Stimulated activated CD8-positive, alpha-beta memory T cell treated with anti-CD3 and anti-CD28 coated beads, Interleukin-15, amount 100 ng/mL, for 24 hours (primary cell): ENCODE measurements at places on chromosomes 4 and X.

- DNase-seq, result no peak
Observed at GRCh38 chr4:109560687-109561461, 828 bp downstream of the MCUB start.

DNA sequence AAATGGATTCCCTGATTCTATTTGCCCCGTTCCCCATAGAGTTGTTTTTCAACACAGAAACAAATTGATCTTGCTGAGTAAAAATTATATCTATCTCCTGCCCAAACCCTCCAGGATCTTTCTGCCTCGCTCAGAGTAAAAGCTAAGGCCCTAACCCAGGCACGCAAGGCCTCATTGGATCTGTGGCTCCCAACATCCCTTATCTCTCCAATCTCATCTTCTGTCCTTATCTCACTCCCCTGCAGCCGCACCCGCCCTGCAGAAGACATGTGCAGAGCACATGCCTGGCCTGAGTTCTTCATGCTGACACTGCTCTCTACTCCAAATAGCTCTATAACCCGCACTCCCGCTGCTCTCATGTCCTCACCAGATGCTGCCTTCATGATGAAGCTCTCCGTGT, 543.8 kb upstream of the ZFP42 start:
- DNase-seq, result no peak

DNA sequence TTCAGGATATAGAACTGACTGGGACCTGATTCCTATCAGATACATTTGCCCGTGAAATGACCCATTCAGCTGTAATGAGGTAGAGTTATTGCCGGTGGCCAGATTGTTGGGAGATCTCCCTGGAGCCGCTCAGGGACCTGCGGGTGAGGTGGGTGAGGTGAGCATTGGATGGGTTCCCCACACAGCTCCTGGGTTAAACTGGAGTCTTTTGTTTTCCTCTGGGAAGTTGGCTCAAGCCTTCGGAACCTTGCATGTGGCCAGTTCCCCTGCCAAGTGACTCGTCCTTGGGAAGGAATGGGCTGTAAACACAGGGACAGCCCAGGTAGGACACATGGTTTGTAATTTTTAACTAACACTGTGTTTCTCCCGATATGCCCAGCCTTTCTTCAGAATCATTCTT, 31.6 kb upstream of the KIT start:
- no peak for DNase-seq

DNA sequence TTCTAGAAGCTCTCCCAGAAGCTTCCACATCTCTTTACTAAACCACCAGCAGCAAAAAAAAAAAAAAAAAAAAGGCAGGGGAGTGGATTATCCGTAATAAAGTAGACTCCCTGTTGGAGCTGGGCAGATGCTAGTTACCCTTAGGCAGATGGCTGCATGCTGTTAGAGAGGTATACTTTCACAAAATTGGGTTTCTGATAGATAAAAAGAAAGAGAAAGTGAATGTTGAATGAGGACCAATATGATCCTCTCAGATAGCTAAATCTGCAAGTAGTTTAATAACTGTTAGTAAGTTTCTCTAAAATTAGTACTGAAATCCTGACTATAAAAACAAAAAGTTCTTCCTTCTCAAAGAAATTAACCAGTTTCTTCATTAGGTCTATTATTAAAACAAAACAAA, 195.4 kb downstream of the ANAPC10 start:
- DNase-seq, result no peak

GRCh38 chr4:107069049-107069448, 32.9 kb upstream of the DKK2 start:
- DNase-seq, result no peak

GRCh38 chr4:145776208-145776607, 96.3 kb downstream of the C4orf51 start:
- no peak for DNase-seq

DNA sequence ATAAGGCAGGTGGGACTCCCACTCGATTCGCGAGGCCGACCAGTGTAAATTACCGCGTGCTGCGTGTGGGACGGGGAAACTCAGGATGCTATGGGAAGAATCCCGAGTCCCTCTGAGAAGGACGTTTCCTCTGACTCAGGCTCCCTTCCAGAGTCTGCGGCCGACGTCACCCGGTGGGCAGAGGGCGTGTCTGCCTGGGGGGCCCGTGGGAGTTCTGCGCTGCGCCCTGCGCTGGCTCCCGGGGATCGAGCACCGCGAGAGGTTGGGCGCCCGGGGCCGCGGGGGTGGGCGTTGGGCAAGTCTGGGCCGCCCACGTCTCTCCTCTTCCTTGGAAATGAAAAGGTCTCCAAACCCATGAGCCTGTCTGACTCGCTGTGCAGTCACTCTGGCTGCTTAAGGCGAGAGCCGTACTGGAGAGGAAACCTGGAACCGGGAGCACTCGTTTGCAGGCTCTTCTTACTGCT, 568 bp downstream of the NIPAL1 start:
- DNase-seq, result no peak

GRCh38 chrX:142831961-142832530, 193.7 kb upstream of the SPANXN4 start:
- no peak for DNase-seq

DNA sequence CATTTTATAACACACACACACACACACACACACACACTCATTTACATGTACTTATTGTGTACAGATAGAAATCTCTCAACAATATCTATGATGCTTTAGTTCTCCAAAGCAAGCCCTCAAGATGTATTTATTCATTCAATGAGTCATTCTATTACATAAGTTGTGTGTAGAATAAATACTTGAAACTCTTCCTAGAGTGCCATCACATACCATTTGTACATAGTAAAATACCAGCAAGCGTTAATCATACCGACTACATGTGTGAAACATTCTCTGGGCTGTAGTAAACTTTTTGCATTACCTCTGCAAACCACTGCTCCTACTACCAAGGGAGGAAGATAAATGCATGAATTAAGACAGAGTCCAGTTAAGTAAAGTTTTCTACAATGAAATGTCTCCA, 70.9 kb downstream of the EPHA5 start:
- DNase-seq, result no peak

DNA sequence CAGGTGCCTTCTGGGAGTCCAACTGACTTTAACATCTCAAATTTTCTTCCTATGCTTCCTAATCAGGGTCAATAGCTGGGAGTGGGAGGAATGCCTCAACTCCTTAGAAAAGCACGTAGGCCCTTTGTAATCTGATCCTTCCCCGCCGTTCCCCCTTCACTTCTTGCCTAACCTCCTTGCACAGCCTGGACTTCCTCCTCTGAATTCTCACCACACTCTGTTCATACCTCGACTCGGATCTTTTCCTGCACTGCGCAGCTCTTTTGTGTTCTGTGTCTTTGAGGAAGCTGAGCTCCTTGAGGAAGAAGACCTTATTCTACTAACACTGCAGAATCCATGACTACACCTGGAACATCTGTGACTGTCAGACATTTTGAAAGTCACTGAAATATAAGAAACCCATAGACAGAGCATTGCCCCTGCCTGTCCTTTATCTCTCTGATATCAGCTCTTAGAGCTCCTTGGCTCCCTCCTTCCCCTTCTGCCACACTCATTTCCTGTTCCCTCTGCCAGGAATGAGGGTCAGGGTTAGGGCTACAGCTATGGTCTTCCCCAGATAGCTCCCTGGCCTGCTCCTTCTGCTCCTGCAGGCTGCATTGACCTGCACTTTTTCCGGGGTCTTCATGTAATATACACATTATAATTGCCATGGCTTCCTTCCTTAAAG, 140.2 kb upstream of the LDB2 start:
- no peak for DNase-seq

- no peak for DNase-seq
Observed at GRCh38 chrX:44828008-44828605, 15.7 kb upstream of the DUSP21 start.

DNA sequence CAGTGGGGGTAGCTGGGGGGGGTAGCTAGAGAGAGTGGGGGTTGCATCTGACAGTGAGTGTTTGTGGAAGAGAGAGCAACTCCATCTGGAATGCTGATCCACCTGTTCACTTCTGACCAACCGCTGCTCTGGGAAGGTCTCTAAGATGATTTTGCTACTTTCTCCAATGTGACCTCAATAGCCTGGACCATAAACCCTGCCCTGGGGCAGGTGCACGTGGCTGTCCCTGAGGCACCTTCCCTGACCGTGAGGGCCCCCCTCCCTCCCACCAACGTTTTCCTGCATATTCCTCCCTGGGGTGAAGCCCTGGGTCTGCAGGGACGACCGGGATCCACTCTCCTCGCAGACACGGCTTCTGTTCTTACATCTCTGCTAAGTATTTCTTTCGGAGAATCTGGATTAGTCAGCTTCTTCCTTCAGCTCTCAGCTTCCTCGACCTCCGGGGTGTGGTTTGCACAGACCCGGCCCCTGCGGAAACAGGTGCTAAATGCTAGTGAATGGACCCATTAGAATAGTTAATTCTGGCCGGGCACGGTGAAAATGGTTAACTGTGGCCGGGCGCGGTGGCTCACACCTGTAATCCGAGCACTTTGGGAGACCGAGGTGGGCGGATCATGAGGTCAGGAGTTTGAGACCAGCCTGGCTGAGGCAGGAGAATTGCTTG, 21.4 kb upstream of the PLCXD1 start:
- DNase-seq, result no peak

DNA sequence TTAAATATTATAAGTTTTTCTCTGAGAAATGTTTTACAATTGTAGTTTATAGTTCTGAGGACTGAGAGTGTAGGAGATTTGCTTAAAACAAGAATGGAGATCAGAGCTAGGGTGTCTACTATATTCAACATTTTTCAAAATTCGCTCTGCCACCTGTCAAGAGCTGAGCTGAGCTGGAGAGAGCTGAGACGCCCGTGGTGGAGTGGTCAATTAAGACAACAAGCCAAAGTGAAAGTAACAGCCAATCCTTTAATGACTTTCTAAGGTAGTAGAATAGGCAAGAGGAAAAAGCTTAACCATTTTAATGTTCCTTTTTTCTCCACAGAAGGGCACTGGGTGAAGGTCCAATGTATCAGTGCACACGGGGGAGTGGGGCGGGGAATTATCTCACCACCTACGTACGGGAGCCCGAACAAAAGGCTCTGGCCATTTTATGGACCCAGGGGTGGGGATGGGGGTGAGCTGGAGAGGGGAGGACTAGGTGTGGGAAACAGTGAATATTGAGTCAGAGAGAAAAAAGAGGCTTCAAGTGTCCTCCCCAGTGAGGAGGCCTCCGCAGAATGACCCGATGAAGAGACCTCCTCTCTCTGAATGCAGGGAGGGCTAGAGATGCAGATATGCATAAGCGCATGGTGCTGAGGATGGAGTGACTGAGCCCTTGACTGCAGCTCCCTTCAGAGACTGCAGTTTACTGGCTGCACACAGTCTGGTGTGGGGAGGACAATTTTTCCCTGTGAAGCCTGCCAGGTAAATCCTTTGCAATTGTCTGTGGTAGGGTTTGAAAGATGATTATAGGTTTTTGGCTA, 60.8 kb downstream of the SPCS3 start:
- DNase-seq, result no peak

GRCh38 chrX:150574559-150575418, 6.4 kb downstream of the MTM1 start:
- DNase-seq, result no peak

GRCh38 chr4:89067417-89067816, 10.4 kb upstream of the FAM13A start:
- no peak for DNase-seq

DNA sequence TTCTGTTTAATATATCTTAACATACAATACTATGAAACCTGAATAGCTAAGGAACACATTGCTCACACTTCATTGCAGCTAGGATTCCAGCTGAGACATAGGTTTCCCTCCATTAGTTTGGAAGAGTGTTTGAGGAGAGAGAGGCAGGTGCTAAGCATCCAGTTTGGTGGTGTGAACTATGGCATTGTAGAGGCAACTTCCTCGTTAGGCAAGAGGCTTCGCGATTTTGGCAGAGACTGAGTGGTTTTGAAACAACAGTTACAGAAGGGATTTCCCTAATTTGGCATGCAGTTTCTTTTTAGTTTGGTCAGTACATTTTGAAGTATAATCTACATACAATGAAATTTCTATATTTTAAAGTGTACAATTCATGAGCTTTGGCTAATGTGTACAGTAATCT, 117.1 kb upstream of the BMP3 start:
- DNase-seq, result no peak

GRCh38 chr4:119197772-119198212, 14.7 kb upstream of the USP53 start:
- no peak for DNase-seq

GRCh38 chrX:15233416-15234015, 36.4 kb downstream of the ASB9 start:
- no peak for DNase-seq

DNA sequence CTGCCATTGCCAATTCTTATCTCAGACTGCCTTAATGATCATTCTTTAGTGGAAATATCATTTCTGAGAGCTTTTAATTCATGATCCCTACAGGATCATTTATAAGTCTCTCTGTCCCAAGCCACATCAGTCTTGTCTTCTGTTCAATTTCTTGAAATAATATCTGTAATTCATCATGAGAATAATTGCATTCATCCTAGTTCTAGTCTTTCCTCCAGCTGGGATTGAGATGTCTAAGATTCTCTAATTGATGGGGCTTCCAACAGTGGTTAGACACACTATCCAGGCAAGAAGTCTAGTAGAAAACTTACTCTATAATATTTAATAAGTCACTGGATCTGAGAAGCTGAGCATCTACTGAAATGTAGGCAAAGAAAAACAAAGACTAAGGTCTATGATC, 854.7 kb upstream of the ADGRL3 start:
- no peak for DNase-seq
